Psoas muscle (tissue), 8 donors: ENCODE measurements at places on chromosomes 1 and 21. TPM values are rescaled to one million over a fixed set of nuclear protein-coding genes. Genes with fewer than 3 reads are reported as not detected.

DNA sequence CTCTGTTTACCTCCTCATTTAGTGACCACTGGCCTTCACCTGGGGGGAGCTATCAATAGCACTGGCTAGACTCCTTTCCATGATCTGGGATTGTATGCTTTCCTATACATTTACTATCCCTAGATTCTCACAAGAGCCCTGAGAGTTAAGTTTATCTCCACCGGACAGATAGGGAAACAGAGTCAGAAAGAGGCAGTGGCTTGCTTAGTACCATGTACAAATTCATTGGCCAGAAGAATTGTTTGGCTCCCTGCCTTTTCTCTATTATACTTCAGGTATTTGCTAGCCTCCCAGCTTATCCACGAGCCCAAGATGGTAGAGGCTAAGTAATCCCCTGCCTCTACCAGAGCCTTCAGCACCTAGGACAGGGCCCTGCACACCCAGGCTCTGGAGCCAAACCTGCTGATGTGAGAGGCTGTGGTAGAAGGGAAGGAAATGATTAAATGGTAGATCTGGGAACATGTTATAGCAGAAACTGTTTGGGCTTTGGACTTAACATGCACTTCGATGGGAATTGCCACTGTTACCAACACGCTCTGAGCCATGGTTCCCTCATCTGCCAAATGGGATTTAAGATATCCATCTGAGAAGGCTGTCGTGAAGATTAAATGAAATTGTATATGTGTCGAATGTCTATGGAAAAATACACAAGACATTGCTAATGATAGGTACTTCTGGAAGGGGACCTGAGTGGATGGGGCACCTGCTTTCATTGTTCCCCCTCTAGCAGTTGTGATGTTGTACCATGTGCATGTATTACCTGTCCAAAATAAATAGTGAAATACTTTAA, 3.1 kb upstream of the BLACAT1 start:
- H3K4me1 ChIP-seq: peaks cover 12% of the 10 kb centered on the region
- no peak overlapping the region for H3K4me3 ChIP-seq
- H3K27ac ChIP-seq: no peak overlapping the region
- H3K27me3 ChIP-seq: peaks cover 77% of the 10 kb centered on the region

- H3K36me3 ChIP-seq: no peaks in the 10 kb centered on the region
- no peak overlapping the region for H3K4me3 ChIP-seq
- no peak overlapping the region for H3K27ac ChIP-seq
- DNase-seq: no peak
- no peaks in the 10 kb centered on the region for H3K27me3 ChIP-seq
Observed at GRCh38 chr1:98327220-98327861, 334.2 kb upstream of the SNX7 start.

- no peak for DNase-seq
- no peaks in the 10 kb centered on the region for H3K36me3 ChIP-seq
- no peak overlapping the region for H3K4me3 ChIP-seq
- no peaks in the 10 kb centered on the region for H3K27me3 ChIP-seq
- H3K4me1 ChIP-seq: no peaks in the 10 kb centered on the region
Observed at GRCh38 chr1:213698092-213698702, 289.6 kb upstream of the PROX1 start.

DNA sequence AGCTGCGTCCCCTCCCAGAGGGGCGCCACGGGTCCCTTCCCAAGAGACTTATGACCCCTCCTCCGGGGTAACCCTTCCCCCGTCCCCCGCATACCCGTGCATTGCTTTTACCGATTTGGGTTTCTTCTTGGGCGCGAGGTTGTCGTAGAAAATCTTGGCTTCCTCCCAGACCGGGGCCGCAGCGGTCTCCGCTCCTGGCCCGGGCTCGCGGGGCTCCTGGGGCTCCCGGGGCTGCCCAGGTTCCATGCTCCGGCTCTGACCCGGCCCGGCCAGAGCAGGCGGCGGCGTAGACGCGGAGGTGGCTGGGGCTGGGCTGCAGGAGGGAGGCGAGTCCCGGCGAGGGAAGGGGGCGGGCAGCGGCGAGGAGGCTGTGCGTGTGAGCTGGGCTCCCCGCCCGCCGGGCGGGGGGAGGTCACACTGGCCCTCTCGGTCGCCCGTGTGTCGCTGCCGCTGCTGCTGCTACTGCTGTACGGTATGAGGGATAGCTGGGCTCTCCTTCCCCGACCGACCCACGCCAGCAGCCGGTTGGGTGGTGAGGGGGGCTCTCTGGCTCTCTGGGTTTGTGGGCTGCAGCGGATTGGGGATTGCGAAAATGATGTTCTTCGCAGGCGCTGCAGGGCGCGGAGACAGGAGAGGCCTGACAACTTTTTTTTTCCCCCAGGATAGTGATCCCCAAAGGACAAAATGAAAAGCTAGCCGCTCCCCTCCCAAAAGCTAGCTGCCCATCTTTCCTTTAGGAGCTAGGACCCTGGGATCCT, at the start of gene NT5C1A:
TSS of gene NT5C1A (minus strand) at position 315 of the 758 bp plus-strand sequence. CDS start at position 246, 69 bp downstream.
- H3K36me3 ChIP-seq: no peaks in the 10 kb centered on the region
- H3K27me3 ChIP-seq: no peaks in the 10 kb centered on the region
- H3K27ac ChIP-seq: peak within 1 kb of the TSS; percentile 89
- DNase-seq: peak; percentile 81
- H3K4me3 ChIP-seq: peak within 1 kb of the TSS; percentile 73

DNA sequence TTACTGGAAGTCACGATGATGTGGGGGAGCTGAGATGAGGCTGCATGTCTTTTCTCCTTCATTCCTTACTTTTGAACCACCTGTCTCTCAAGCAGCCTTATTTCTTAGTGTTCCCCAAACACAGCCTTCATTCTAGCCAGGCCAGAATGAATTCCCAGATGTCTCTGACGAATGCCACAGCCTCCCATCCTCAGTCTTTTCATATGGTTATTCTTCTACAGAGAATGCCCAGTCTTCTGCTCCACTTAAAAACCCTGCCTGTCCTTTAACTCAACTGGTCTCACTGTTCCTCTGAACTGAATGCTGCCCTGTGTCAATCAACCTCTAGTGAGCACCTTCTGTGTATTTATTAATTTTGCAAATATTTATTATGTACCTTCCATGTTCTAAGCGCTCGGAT, 156.2 kb downstream of the PLA2G4A start:
- H3K4me1 ChIP-seq: no peaks in the 10 kb centered on the region
- H3K36me3 ChIP-seq: no peaks in the 10 kb centered on the region
- no peaks in the 10 kb centered on the region for H3K27me3 ChIP-seq
- H3K4me3 ChIP-seq: no peak overlapping the region
- no peak overlapping the region for H3K27ac ChIP-seq

- DNase-seq: no peak
- no peak overlapping the region for H3K4me3 ChIP-seq
- H3K36me3 ChIP-seq: peaks cover 5% of the 10 kb centered on the region
- no peak overlapping the region for H3K27ac ChIP-seq
Observed at GRCh38 chr1:51504806-51505525, 14.1 kb downstream of the EPS15 start.

DNA sequence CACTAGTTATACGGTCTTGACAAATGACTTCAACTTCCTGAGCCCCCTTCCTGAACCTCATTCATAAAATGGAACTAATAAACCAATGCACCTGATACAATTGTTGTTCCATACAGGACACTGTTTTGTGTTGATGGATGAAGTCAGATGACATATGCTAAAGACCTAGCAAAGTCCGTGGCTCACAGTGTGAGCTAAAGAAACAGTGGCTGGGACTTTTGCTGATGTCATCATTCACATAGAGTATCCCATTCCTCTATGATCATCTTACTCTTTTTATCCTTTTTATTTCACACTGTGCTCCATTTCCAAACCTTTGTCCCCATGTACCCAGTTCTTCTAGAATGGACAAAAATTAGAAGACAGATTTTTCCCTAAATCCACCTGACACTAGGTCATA, 83.7 kb upstream of the KAZN start:
- DNase-seq: no peak
- H3K36me3 ChIP-seq: no peaks in the 10 kb centered on the region
- H3K4me3 ChIP-seq: no peak overlapping the region

DNA sequence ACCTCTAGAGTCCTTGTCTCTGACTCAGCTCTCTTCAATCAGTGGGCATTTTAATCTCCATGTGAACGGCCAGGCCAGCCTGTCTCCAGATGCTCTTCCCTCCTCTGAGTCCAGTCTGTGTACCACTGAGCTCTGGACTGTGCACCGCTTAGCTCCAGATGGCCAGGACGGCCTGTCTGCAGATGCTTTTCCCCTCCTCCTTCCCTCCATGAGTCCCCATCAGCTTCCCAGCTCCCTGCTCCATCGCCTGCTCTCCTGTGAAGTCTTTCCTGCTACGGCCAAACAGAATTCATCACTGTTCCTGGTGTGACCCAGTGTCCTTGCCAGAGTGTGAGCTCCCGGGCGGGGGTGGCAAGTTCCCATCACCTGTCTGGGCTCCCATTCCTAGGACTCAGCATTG, 42.0 kb downstream of the STUM start:
- H3K4me3 ChIP-seq: no peak overlapping the region
- H3K36me3 ChIP-seq: no peaks in the 10 kb centered on the region
- DNase-seq: no peak
- no peak overlapping the region for H3K27ac ChIP-seq
- no peaks in the 10 kb centered on the region for H3K27me3 ChIP-seq
- no peaks in the 10 kb centered on the region for H3K4me1 ChIP-seq

DNA sequence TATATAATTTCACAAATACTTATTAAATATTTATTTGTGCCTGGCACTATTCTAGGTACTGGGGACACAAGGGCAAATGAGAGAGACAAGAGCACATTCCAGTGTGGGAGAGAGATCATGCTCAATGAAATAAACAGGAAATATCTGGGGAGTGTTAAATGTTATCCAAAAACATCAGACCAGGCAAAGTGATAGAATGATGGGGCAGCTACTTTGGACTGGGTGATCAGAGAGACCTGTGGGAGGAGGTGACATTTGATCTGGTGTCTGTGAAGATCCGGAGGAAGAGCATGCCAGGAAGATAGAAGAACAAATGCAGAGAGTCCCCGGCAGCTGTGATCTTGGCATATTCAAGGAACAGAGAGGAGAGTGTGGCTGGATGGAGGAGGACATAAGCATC, 27.5 kb upstream of the GNG12 start:
- H3K36me3 ChIP-seq: no peaks in the 10 kb centered on the region
- H3K4me3 ChIP-seq: no peak overlapping the region
- peaks cover 6% of the 10 kb centered on the region for H3K4me1 ChIP-seq
- H3K27ac ChIP-seq: no peak overlapping the region
- H3K27me3 ChIP-seq: no peaks in the 10 kb centered on the region
- no peak for DNase-seq

- no peaks in the 10 kb centered on the region for H3K27me3 ChIP-seq
- no peaks in the 10 kb centered on the region for H3K36me3 ChIP-seq
- no peak overlapping the region for H3K4me3 ChIP-seq
- H3K4me1 ChIP-seq: no peaks in the 10 kb centered on the region
Observed at GRCh38 chr21:38319781-38320180, 63.0 kb downstream of the KCNJ15 start.

- H3K36me3 ChIP-seq: no peaks in the 10 kb centered on the region
- H3K4me3 ChIP-seq: no peak overlapping the region
- no peaks in the 10 kb centered on the region for H3K27me3 ChIP-seq
- no peaks in the 10 kb centered on the region for H3K4me1 ChIP-seq
- no peak for DNase-seq
- no peak overlapping the region for H3K27ac ChIP-seq
Observed at GRCh38 chr21:28480470-28480869, 512.2 kb downstream of the LTN1 start.

GRCh38 chr1:155209312-155209721, 822 bp downstream of the MTX1 start:
- peaks cover 21% of the 10 kb centered on the region for H3K4me1 ChIP-seq
- peak overlapping the region; percentile 100 for H3K4me3 ChIP-seq
- DNase-seq: no peak
- H3K36me3 ChIP-seq: peaks cover 21% of the 10 kb centered on the region
- H3K27me3 ChIP-seq: no peaks in the 10 kb centered on the region
- peak overlapping the region; percentile 99 for H3K27ac ChIP-seq

- no peaks in the 10 kb centered on the region for H3K4me1 ChIP-seq
- no peaks in the 10 kb centered on the region for H3K27me3 ChIP-seq
- H3K36me3 ChIP-seq: no peaks in the 10 kb centered on the region
- H3K27ac ChIP-seq: no peak overlapping the region
- H3K4me3 ChIP-seq: no peak overlapping the region
Observed at GRCh38 chr1:215845234-215845891, 278.3 kb downstream of the KCTD3 start.

DNA sequence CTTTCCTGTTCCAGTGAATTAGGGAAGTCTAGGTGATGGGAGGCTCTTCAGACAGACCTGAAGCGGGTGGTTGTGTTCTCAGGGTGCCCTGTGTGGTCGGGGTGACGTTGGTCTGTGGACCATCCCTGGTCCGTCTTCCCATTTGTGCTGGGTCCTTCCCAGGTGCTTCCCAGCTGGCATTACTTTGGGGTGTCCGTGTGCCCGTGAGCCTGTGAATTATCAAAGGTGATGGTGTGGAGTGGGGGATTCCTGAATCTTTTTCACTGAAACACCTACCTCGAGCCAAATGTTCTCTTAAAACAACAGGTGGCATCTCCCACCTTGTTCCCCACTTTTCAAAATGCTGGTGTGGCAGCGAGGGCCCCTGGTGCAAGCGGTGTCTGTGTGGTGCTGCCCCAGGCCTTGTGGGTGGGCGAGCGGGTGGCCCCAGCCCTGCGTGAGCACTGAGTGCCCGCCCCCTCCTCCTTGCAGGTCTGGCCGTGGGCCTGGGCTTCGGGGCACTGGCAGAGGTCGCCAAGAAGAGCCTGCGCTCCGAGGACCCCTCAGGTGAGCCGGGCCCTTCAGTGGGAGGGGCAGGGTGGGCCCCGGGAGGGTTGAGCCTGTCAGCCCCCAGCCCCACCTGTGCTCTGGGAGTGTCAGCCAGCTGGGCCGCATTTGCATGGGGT, 37.0 kb downstream of the COQ8A start:
- peaks cover 80% of the 10 kb centered on the region for H3K4me1 ChIP-seq
- no peaks in the 10 kb centered on the region for H3K27me3 ChIP-seq
- peak overlapping the region; percentile 74 for H3K27ac ChIP-seq
- no peak for DNase-seq
- no peak overlapping the region for H3K4me3 ChIP-seq

DNA sequence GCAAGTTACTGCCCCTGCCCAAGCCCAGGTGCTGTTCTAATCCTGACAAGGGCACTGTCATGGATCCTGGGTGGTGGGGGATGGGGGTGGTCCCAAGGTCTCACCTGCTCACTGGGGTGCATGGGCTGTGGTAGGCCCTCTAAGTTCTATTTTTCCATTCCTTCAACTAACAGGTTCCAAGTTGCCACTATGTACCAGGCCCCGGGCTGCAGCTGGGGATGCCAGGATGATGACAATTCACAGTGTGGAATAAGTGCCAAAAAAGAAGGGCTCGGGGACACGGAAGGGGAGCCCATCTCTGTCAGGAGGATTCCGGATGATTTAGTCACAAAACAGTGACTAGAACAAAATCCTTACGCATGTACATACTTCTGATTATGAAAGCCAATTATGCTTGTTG, 76.0 kb downstream of the STUM start:
- no peaks in the 10 kb centered on the region for H3K36me3 ChIP-seq
- DNase-seq: peak; percentile 35
- H3K27me3 ChIP-seq: no peaks in the 10 kb centered on the region
- H3K27ac ChIP-seq: no peak overlapping the region

Gene TEX38
- total RNA-seq: not detected

Gene TAS1R1
- total RNA-seq: not detected

Gene CD160
- not detected for total RNA-seq

Gene SLC30A7
- total RNA-seq: 5.1 TPM

Gene GLIS1
- 0.11 TPM for total RNA-seq

Gene NBPF4
- total RNA-seq: not detected

Gene RSPO1
- not detected for total RNA-seq

Gene PPM1J
- total RNA-seq: 7.2 TPM

Gene TNNI3K
- total RNA-seq: 1.6 TPM
